GM04504 (cell line): ENCODE measurements at places on chromosomes 6 and 20.

- no peak for DNase-seq
Measured at GRCh38 chr20:10715035-10715434, 41.2 kb upstream of the JAG1 start.

GRCh38 chr6:147530132-147531060 lies 21.9 kb downstream of the SAMD5 start:
- no peak for DNase-seq

GRCh38 chr6:4295058-4295782 lies 159.8 kb upstream of the ECI2 start:
- no peak for DNase-seq

- no peak for DNase-seq
Measured at GRCh38 chr6:145758113-145758512, 22.8 kb upstream of the EPM2A start.

DNA sequence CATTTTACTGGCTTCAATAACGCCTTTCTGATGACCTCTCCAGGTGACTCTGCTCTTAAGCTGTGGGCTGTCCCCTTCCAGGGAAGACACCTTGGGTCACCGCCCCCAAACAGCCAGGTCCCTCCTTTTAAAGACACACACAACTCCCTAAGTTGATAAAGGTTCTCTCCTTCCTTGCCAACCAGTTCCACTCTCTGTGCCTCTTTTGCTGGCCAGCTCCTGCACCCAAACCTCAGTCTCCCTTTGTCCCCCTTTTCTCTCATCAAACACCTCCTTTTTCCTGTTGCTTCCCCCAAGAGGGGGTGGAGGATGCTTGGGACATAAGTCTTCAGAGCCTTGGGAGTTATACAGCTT lies 1.0 kb downstream of the NCOA6 start:
- DNase-seq, result no peak

DNA sequence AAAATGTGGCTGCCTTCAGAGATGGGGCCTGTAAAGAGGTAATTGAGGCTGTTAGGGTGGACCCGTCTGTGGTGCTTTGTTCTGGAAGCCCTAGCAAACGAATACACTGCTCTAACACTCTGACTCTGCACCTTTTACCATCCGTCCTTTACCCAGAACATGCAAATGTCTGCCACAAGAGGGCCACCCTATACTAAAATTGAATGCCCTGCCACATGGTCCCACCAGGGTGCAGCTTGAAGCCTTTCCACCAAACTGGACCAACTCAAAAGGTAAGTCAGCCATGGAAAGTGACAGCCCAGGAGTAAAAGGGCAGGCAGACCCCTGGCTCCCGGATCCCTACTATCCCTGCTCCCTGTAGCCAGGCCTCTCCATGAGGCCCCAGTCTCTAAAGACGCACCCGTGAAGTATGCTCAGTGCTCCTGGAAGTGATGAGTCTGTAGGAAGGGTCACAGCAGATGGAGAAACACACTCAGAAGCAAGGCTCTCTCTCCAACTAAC lies 5.8 kb upstream of the BFSP1 start:
- no peak for DNase-seq

- DNase-seq, result no peak
Measured at GRCh38 chr6:144581812-144582537, 296.8 kb downstream of the UTRN start.

GRCh38 chr20:32113591-32114260 lies 4.2 kb downstream of the TM9SF4 start:
- no peak for DNase-seq

DNA sequence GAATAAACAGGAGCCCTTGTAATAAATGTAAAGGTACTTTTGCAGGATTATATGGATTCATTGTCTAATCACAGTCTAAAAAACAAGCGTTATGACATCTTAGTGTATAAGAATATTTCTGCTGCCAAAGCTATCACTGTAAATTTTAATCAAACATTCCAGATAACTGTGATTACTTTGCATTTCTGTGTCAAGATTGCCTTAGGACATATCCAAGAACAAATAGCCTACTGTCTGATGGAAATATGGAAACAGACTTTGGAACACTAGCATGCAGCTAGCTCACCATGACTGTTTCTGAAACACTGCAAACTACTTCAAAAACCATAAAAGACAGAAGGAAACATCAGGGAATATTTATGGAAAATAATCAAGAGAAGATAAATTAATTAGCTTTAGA lies 248.7 kb upstream of the ASCC3 start:
- DNase-seq, result no peak

DNA sequence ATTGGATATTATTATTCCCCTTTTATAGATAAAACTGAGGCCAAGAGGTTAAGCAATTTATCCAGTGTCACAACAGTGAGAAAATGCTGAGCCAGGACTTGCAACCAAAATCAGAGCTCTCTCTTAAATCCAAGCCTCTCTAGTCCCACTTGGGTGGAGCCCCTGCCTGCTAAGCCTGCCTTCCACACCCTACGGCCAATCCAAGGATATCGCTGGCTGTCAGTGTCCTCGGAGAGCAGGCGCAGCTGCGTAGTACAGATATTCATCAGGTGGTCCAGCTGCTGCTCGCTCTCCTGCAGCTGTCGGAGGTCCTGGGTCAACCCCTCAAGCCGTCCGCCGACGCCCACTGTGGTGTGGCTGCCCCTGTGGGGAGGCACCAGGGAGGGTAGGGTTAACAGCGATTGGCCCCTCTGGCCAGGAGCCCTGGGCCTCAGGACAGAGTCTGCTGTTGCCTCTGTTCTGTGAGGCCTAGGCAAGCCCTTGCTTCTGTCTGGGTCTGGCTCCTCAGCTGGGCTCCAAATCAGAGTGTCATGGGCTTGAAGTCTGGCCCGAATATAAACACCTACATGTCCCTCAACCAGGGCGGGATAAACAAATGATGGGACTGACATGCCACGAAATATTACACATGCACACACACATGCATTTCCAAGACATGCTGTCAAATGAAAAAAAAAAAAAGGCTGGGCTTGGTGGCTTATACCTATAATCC lies 3.9 kb upstream of the NECAB3 start:
- DNase-seq, result no peak
